ENCODE measurements at places on chromosomes 16 and 17.

DNA sequence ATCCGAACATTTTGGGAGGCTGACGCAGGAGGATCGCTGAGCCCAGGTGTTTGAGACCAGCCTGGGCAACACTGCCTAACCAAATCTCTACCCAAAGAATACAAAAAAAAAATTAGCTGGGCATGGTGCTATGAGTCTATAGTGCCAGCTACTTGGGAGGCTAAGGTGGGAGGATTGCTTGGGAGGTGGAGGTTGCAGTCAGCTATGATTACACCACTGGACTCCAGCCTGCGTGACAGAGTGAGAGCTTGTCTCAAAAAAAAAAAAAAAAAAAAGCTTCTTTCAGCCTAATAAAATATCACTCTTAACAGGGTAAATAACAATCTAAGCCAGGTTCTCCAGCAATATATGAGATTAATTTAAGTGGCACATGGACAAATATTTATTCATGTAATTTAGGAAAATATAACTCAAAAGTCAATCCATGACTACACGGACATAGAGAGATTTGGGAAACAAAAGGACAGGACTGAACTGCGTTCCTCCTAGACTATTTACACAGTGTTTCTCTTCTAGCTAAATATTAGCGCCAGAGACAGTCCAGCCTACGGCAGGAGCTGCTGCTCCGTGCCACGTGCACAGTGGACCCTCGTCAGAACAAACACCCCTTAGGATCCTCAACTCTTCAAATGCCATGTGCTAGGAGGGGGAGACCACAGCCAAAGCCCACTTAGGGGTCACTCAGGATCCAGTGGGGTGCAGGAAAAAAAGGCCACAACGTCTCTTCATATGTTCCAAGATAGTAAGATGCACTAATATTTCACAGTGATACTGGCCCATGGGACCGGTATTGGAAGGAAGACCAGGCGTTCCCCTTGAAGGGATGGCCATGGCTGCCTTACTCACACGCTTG is 8.7 kb downstream of the USP36 start:
- DNase-seq: no peak

DNA sequence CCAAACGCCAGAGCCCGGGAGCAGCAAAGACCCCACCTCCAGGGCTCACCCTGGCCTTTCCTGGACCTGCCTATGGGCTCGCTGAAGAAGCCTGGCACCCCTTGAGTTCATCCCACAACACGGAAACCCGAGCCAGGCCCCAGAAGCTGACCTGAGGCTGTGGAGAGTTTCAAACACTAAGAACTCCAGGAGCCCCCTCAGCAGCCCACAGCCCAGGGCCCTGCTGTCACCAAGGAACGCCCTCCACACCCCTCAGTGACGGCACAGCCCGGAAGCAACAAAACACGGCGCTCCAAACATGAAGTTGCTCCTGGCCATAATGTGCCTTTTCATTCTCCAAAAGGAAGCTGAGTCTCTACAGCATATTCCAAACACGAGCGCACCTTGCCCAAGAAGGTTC is 9.2 kb downstream of the SLC38A10 start:
- DNase-seq: no peak

DNA sequence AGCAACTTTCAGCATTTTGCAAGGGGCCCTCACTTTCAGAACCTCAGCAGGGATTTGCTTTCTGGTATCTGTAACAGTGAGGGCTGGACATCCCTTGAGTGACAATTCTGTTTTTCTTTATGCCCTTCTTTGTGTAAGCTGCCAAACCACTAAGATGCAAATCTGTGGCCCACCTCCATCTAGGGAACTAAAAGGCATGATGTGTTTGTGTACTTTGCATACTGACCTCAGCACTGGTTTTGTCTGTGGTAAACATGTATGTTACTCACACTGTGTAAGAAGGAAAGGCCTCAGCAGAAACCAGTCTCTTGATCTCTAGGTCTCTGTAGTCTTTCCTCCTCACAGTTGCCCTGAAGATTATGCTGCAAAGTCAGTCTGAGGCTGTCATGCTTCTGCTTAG is 396.6 kb upstream of the DYNLRB2 start:
- peak; percentile 34 for DNase-seq

- DNase-seq: no peak
These were observed 11.9 kb downstream of the TMEM204 start for GRCh38 chr16:1545044-1546040.

DNA sequence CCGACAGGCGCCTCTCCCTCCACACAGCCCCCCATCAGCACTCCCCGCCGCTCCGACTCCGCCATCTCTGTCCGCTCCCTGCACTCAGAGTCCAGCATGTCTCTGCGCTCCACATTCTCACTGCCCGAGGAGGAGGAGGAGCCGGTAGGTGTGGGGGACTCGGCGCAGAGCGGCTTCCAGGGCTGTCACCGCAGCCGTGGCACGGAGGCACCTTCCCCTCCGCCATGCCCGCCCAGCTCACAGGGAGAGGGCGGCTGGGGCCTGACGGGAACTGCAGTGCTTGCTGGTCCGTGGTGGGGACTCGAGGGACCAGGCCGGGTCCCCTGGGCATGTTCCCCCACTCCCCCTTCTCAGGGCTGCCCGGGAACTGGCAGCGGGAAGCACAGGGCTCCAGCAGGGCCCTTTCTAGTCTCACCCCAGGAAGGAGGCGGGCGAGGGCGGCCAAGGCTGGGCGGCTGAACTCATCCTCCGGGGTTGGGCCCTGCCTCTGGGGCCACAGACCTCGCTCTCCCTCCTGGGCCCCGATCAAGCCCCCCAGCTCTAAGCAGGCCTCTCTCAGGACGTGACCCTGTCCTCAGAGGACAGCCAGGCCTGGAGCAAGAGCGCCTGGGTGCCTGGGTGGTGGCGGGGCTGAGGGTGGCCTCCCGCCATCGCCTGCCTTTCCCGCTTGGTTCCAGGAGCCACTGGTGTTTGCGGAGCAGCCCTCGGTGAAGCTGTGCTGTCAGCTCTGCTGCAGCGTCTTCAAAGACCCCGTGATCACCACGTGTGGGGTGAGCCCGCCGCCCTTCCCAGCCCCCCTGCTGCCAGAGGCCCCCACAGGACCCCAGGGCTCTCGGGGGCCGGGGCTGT is 15.2 kb downstream of the TRAF7 start:
- DNase-seq: no peak

GRCh38 chr17:64309710-64310109 is 46.6 kb upstream of the TEX2 start:
- DNase-seq: no peak

GRCh38 chr16:48054881-48055601 is 100.8 kb downstream of the ABCC12 start:
- DNase-seq: no peak

- no peak for DNase-seq
These were observed 1231.8 kb downstream of the CDH11 start for GRCh38 chr16:63890081-63890480.

DNA sequence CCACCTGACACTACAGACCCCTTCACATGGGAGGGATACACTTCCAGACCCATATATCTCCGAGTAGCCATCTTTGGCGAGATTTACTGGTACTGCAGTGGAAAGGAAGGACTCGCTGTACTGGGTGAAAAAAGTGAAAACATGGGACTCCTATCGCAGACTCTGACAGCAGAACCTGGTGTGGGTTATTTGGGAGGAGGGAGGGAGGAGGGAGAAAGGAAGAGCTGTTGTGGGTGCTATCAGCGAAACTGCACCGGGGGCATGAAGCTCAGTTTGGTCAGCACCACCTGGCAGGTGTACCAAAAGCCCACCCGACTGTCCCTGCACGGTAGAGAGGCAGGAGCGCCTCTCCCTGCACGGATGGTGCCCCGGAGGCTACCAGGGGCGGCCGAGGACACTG is 5.0 kb downstream of the HBQ1 start:
- no peak for DNase-seq

GRCh38 chr17:18252160-18252559 is 6.4 kb downstream of the FLII start:
- no peak for DNase-seq

GRCh38 chr17:65446043-65446442 is 115.4 kb downstream of the AXIN2 start:
- DNase-seq: no peak

DNA sequence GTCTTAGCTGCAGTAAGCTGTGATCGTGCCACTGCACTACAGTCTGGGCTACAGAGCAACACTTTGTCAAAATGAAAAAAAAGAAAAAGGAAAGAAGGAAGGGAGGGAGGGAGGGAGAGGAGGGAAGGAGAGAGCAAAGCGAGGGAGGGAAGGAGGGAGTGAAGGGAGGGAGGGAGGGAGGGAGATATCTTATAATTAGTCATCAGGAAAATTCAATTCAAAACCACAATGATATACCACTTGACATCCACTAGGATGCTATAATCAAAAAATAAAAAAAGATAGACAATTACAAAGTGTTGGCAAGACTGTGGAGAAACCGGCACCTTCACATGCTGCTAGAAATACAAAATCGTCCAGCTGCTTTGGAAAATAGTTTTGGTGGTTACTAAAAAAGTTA is 93.8 kb downstream of the CDC27 start:
- DNase-seq: no peak

- peak; percentile 42 for DNase-seq
These were observed 476.9 kb upstream of the CDH5 start for GRCh38 chr16:65889533-65889966.

DNA sequence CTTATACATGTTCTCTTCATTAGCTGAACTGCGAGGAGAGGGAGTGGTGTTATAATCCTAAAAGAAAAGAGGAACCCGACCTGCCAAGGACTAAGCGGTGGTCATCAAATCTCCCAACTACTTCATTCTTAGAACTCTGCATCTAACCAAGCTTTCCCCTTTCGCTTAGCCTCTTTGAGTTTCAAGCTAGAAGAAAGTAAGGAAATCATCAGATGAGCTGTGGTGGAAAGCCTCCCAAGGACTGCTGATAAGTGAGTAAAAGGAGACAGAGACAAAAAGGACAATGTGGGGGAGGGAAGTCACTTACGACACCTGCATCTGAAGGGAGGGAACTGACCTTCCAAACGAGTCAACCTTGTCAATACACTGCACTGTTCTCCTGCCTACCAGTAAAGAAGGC is 121.3 kb downstream of the TRIM37 start:
- DNase-seq: no peak

- no peak for DNase-seq
These were observed 2.2 kb downstream of the SLC12A3 start for GRCh38 chr16:56866955-56867830.

- DNase-seq: no peak
These were observed 14.5 kb downstream of the MMP28 start for GRCh38 chr17:35780950-35781349.

DNA sequence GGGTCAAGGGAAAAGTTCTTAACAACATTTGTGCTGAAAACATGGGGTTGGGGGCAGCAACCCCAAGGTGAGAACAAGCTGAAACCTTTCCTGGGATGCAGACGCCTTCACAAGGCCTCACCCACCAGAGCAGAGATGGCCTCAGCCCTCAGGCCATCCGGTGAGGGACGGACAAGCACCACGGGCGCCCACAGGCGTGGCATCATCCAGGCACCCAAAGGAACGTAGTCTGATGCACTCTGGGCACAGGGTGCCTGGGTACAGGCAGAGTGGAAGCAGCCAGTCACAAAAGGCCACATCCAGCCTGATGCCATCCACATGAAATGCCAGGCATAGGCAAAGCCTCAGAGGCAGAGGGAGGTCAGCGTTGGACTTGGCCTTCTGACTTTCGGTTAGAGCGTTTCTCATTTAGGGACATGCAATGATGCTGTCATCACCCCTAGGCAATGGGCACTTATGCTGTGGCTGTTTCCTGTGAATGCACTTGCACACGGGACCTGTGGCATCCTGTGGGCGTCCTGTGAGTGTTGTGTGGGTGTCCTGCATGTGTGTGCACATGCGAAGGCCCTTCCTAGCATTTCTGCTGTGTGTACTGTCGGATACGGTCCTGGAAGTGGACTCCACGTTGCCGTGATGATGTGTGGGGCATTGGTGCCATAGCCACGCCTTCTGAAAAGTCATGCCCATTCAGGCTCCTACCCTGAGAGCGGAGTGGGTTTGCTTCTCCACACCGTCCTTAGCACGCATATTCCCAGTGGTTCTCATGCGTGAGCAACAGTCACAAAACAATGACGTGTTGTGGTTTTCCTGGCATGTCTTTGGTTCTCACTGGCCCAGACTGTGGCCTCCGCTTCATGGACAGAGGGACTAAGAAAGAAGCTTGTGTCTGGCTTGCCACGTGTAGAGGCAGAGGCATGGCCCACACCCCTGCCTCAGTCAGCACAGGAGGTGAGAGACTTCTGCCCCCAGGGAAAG is 52.7 kb upstream of the ZNF469 start:
- DNase-seq: no peak

DNA sequence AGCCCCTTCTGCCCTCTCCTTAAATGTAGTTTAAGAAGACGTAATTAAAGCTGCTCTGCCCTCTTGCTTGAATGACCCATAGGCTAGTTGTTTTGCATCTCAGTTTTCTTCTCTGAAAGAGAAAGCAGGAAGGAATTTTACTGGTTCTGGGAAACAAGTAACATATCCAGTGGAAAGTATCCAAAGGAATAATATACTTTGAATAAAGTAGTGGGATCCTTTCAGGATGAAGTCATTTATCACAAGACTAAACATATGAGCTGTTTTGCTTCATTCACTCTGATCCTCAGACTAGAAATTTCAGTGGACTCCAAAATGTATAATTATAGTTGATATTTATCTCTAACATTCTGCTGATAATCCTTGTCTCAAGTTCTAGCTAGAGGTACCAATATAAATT is 1297.6 kb upstream of the GOT2 start:
- no peak for DNase-seq

- no peak for DNase-seq
These were observed 238.7 kb upstream of the CIBAR2 start for GRCh38 chr16:85350973-85351372.

DNA sequence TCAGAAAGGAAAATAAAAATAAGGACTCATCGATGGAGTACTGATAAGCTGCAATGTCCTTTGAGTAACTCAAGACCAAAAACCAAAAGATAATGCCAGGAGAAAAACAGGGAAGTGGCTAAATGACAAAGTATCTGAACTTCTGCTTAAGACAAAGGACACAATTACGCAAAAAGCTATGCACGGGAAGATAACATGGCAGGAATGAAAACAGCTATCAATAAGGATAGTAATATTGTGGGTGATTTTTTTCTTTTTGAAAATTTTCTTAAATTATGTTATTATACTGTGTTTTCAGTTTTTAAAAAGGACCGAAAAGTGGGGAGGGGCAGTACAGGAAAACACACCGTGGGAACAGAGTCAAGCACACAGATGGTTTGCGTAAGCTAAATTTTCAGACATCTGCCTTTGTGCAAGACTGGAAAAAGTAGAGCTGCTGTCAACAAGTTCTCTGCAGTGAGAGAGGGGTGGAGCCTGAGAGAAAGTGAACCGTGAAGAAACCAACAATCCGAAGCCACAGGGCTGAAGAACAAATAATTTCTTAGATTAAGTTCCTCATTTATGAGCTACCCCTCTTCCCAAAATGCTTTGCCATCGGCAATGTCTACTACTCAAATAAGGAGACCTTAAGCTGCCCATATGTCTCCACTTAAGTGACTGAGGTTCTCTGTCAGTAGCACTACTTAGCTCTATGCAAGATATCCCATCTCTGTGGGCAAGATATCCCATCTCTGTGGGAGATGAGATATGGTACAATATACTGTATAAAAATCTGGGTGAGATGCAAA is 99.9 kb upstream of the CORO6 start:
- DNase-seq: no peak

DNA sequence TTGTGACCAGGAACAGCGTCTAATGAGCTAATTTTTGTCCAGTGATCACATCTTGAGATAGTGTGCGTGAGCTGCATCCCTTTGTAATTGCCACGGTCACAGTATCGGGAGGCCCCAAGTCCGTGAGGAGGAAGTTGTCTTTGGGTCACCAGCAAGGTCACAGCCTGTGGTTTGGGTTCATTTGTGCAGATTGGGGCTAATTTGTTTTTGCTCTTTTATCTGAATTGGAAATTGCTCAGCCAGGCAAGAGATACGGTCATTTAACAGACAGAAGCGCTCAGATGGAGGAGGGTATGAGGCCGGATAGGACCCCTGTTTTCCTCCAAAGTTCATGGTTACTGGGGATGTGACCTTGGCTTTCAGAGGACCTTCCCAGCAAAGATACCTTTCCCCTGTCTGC is 174.1 kb downstream of the SNX29 start:
- no peak for DNase-seq

Measured in vagina (tissue), 2 donors.